Astrocyte of the hippocampus (primary cell): ENCODE measurements at places on chromosomes 5 and 9.

- no peak for DNase-seq
Measured at GRCh38 chr5:154355129-154355611, 90.6 kb upstream of the SAP30L start.

DNA sequence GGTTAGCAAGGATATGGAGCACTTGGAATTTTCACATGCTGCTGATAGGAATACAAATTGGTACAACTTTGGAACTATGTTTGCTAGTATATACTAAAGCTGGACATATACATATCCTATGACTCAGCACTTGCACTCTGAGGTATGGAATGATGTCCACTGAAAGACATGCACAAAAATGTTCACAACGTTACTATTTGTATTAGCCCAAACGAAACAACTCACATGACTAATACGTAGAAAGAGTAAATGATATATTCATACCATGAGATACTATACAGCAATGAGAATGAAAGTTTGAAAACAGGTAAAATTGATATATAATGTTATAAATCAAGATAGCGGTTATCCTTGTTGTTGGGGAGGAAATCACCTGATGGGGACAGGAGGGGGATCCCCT is 45.5 kb upstream of the CDC42SE2 start:
- no peak for DNase-seq

GRCh38 chr5:131944702-131945550 is 537 bp downstream of the MEIKIN start:
- no peak for DNase-seq

DNA sequence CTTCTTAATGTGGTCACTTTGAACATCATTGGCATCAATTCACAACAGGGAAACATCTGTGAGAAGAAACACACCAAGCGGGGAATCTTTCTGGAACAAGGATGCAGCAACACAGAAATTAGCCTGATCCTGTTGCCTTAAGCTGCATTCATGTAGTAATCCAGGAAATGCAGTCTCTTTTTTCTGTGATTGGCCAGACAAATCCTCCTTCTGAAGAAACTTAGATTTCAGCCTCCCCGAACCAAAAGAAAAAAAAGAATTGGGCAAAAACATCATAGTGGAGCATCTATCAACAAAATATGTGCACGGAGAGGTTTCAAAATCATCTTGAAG is 7.2 kb upstream of the XPA start:
- no peak for DNase-seq

DNA sequence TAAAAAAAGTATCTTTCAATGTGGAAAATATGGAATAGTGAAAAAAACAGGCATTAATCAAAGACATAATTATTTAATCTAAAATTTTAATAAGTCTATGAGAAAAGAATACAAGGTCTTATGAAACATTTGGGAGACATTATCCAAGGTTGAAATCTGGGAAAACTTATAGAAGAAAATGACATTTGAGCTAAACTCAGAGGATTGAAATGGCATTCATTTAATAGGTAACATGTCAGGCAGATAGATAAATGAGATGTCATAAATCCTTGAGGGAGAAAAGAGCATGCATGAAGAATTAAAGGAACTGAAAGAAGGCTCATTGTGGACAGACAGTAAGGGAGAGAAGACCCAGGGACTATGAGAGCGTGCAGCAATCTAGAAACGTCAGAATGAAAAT is 284.4 kb downstream of the PRR16 start:
- DNase-seq = no peak

GRCh38 chr9:93562157-93562556 is 14.2 kb upstream of the PHF2 start:
- DNase-seq = no peak

GRCh38 chr5:154713615-154714125 is 41.5 kb upstream of the LARP1 start:
- no peak for DNase-seq

GRCh38 chr5:26482810-26483375 is 555.5 kb downstream of the CDH9 start:
- DNase-seq = peak; percentile 42

DNA sequence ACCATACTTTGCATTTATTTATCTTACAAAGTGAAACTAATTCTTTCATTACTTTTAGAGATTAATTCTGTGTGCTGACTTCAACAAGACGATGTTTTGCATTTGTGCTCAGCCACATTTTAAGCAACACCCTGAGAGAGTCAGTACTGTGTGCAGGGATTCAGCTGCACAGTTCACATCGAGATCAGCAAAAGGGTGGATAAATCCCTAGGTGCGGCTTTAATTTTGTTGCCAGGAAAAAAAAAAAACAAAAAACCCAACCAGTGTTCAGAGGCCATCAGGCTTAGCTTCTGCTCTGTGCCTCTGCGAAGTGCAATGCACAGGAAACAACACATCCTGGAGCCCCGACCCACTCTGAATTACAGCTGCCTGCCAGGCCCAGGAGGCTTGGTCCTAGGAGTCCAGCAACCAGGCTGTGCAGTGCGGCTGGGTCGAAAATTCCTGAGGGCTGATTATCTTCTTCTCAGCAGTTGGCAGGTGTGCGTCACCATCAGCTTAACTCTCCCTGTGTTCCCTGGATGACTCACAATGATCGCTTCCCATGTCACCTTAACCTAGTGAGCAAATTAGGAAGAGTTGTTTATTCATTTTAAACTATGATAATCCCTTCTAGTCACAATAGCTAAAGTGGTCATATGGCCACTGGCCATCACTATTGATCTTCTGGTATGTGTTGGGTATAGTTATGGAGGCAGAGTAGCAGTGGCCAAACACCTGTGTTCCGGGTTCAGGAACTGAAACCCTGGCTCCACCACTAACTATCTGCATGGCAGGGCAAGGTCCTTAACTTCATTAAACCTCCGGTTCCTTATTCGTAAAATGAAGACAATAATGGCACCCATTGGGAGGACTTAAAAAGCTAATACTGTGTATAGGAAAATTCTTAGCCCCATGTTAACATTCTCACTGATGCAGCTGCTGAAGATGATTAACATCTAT is 31.2 kb upstream of the NDUFB6 start:
- peak; percentile 65 for DNase-seq

- DNase-seq = peak; percentile 60
Measured at GRCh38 chr5:168114444-168115017, 176.9 kb upstream of the WWC1 start.

- peak; percentile 52 for DNase-seq
Measured at GRCh38 chr9:15244001-15244441, 63.0 kb downstream of the TTC39B start.

DNA sequence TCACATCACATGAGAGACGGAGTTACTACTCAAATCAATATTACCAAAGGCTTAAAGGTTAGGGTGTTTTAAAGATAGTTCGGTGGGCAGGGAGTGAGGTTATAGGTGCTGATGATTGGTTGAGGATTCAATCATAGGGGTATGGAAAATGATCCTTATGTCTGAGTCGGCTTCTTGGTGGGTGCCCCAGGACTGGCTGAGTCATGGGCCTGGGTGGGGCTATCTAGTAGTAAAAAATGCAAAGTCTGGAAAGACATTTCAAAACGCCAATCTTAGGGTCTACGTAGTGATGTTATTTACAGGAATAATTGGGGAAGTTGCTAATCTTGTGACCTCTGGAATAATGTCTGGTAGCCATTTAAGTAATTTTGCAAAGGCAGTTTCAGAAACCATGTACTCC is 15.2 kb upstream of the SPIN1 start:
- no peak for DNase-seq

DNA sequence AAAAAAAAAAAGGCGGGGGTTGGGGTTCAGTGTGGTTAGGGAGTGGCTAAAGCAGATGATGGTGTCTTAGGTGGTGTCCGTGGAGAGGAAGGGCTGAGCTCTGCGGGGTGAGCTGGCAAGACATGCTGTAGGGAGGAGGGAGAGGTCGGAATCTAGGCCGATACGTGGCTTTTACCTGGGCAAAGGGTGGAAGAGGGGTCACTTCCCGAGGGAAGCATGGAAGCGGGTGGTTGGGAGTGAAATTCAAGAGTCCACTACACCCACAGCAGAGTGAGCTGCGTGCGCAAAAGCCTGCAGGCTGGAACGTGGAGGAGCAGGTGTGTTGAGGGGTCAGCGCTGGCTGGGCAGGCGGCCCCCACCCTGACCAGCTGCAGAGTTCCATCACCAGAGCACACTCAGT is 17.8 kb downstream of the TBC1D9B start:
- no peak for DNase-seq

DNA sequence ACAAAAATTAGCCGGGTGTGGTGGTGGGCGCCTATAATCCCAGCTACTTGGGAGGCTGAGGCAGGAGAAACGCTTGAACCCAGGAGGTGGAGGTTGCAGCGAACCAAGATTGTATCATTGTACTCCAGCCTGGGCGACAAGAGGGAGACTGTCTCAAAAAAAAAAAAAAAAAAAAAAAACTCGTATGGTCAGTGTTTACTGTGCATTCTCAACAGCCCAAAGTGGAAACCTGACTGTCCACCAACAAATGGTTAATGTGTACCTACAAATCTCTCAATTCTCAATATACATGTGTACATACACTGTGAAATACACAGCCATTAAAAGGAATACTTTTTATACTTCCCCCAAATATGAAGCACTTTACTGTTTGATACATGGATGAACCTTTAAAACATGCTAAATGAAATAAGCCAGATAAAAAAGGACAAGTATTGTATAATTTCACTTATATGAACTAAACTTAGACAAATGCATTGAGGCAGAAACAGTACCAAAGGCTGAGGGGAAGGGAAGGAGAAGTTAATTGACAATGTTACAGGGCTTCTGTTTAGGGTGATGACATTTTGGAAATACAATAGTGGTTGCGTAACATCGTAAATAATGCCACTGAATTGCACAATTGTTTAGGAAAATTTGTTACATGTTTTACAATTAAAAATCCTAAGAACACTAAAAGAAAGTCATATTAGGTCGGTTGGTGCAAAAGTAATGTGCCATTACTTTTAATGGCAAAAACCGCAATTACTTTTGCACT is 16.5 kb downstream of the DNAJA1 start:
- no peak for DNase-seq

DNA sequence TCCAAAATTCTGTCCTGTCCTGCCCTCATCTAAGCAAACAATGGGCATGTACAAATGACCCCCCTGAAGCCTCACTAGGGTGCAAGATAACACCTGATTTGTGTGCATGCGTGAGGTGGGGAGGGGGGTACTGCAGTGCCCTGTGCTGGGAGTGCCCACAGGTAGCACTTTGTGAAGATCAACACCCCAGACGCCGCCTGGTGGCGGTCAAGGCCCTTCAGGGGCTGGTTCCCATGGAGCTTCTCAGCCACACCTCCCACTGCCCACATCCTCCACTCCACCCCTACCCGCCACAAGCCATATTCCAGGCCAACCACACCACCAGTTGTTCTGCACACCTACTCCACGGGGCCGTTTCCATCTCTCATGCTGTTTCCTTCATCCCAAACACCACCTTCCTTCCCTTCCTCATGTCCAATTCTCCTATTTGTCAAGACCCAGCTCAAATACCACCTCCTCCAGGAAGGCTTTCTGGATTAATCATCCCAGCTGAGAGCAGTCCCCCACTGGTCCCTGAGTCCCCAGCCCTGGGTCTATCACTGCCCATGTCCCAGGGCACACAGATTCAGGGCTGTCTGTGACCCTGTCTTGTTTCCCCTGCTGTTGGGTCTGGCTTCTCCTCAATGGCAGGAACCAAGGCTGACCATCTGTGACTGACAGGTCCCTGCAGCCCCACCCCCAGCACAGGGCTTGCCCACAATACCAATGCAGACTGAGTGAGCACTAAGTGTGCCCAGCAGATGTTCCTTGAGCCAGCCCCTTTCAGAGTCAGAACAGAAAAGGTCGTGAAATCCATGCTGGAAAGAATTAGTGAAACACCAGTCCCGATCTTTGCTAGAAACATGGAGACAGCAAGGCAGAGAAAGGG is 178.4 kb downstream of the PAX5 start:
- DNase-seq = no peak

DNA sequence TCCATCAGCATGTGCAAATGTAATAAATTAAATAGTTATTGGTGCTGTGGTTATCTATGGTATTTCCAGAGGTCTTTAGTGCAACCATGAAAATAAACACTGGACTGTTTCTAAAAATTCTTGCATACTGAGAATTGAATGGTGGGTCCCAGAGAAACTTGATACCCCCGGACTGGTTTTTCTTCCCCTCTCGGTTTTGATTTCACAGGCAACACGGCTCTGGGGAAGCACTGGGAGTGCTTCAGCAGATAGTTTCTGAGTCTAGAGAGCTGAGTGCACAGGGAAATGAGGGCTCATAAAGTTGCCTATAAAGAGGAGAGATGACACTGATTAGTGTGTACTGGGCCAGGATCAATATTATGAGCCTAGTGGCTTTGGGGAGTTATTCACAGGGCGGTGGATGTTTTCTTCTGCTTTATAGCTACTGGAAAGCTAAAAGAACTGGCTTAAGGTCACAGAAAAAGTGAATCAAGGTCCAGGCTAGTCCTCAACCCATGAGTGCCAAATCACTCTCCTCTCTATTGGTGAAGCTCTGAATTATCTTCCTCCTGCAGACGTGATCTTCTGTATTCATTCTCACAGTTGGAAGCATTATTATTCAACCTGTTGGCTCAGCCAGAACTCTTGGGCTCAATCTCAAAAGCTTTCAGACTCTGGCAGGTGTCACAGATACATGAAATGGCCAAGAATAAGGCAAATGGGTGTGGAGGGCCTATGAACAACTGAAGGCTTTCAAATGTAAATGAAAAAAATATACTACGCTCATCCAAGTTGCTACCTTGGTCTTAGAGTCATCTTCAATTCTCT is 170.2 kb upstream of the HMHB1 start:
- DNase-seq = peak; percentile 55

DNA sequence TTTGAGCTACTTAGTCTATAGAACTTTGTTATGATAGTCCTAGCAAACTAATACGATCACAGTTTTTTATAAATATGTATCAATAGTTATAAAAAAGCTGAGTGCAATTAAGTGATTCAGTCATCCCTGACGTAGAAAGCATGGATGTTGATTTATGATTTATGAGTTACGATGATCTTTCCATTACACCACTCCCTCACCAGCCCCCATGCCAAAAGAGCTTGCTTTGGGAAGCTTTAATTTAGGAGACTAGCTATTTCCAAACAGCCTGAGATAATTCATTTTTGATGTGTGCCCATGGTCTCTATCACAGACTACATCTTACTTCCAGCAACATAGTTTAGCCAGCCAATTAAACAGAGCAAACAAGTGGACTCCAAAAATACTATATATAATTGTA is 256.8 kb downstream of the GABRG2 start:
- DNase-seq = no peak

- DNase-seq = no peak
Measured at GRCh38 chr5:56023296-56023695, 28.5 kb upstream of the IL6ST start.

- DNase-seq = peak; percentile 22
Measured at GRCh38 chr5:78345485-78345884, 14.9 kb upstream of the SCAMP1 start.

- DNase-seq = no peak
Measured at GRCh38 chr5:160641405-160641804, 210.6 kb downstream of the ATP10B start.

GRCh38 chr5:93790401-93790800 is 49.0 kb upstream of the POU5F2 start:
- DNase-seq = peak; percentile 4

DNA sequence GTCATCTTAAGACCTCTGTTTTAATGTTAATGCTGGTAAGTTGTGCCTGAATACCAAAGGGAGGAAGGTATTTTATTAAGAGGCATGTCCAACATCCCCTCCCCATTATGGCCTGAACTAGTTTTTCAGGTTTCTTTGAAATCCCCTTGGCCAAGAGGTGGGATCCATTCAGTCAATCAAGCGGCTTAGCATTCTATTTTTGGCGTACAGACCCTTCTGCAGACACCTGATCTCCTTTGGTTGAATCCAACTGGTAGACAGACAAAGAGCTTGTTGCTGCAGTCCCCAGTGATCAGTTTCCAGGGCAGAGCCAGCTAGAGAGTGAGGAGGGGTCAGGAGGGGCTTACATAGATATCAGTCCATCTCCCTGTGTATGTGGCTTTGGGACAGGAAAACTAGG is 7.9 kb upstream of the KCNMB1 start:
- no peak for DNase-seq

GRCh38 chr9:36845844-36846243 is 188.2 kb downstream of the PAX5 start:
- DNase-seq = no peak
